ENCODE measurements at places on chromosomes 12 and 14.

DNA sequence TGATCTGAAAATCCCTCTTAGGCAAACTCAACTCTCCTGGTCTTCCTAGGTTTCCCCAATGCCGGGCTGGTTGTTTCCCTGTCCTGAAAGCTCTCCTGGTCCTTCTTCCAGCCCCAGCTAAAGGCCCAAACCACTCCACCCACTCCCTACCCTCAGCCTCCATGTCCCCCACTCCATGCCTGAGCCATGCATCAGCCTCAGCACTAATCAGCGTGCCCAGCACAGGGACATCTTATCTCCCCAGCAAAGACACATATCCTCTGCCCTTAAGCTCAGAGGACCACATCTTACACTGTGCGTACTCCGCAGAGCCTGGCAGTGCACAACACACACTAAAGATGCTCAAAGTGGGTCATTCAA lies 25.9 kb downstream of the ACTN1 start:
- DNase-seq, result no peak

DNA sequence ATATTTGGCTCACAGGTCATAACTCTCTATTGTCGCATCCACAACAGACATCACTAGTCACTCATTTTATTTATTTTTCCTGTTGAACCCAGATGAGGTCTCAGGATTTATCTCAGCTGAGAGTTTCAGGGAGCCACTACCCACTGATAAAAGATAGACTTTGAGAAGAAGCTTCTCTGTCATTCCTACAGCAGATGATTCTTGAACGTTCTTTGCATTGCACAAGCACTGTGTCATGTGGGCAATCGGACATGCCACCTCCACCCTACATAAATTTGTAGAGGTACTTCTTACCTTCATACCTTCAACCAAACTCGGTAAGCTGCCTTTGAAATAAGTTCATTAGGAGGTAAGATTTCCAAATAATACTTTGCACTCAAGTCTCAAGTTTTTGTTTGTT lies 627.9 kb upstream of the TBX3 start:
- DNase-seq, result no peak

GRCh38 chr12:53591301-53592206 lies 34.6 kb downstream of the ATF7 start:
- peak; percentile 86 for DNase-seq

- DNase-seq, result no peak
These were observed 455.3 kb downstream of the NPAS3 start for GRCh38 chr14:33393895-33394368.

DNA sequence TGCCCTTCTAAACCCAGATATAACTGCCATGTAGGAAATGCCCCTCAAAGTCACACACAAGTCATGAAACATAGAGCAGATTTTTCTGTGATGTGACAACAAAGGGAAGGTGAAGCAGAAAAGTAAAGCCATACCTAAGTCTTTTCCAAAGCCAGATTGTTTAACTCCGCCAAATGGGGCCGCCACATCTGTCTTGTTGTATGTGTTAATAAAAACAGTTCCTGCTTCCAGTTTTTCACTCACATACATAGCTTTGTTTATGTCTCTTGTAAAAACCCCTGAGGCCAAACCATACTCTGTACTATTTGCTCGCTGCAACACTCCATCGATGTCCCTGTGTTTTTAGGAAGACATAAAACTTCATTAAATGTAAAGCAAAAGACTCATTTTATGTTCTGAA lies 40.3 kb downstream of the NOPCHAP1 start:
- DNase-seq, result no peak

GRCh38 chr14:75449696-75450095 lies 21.9 kb downstream of the JDP2 start:
- peak; percentile 63 for DNase-seq

DNA sequence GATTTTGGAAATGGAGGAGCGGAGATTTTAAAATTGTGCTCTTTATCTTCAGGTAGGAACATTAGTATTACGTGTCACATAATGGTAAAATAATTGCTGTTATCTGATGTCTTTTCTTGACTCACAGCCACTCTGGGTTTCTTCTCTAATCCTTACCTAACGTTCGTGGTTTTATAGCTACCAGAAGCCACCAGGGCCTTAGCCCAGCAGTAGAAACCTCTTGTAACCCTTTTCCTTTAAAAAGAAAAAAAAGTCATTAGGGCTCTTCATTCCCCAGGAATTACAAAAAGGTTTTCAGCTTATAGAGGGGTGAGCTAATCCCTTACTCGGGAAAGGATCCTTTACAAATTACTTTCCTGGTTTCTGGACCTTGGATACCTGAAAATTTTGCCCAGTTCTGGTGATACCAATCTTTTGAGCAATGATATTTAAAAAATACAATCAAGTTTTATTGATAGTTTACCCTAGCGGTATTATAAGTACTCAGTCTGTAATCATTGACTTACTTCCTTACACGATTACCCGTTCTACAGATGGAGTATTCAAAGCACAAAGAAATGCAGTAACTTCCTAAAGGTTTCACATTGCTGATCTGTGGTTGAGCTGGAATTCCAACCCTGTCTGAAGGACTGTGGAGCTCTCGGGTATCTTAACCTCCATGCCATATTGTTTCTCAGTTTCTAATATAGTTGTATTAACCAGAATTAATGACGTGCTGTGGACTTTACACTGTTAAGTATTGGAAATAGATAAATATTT lies 1.6 kb downstream of the GABARAPL1 start:
- no peak for DNase-seq

- DNase-seq, result no peak
These were observed 73.1 kb downstream of the ZFP36L1 start for GRCh38 chr14:68719634-68720384.

GRCh38 chr12:48832321-48833060 lies 14.2 kb downstream of the CACNB3 start:
- no peak for DNase-seq

DNA sequence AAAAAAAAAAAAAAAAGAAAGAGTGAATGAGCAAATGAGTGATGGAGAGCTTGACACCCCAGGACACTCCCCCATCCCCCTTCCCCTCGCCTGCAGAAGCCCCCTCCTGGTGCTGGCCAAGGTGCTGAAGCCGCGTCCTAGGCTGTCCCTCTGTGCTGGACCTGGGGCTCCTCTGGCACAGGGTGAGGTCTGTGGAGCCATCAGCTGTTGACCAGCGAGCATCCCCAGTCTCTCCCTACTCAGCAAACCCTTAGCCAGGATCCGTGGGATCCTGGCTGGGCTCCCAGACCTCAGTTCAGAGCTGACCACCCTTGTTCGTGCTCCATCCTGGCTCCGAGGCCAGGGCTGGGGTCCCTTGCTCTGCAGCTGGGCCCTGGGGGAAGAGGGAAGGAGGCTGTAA lies 5.4 kb upstream of the KIF26A start:
- no peak for DNase-seq

DNA sequence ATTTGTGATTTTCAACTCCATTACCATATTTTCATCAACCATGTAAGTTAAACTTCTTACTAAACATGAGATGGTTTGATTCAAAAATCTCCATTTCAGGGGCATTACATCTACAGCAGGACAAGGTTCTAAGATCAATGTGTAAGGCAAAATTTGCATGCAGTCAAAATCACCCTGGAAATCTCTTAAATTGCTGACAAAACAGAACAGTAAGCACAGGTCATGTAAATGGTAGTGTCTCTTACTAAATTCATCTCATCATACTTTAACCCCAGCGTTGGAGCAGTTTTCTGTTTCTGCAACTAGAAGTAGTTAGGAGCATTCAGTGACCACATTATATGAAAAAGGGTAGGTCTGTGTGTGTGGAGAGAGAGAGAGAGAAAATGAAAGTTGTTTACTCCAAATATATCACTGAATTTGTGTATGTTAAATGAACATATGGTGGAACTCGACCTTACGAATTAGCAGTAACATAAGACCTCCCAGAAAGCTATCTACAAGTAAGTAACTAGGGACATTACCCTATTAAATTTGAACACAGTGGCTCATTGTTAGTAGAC lies 227.5 kb downstream of the SSPN start:
- no peak for DNase-seq

DNA sequence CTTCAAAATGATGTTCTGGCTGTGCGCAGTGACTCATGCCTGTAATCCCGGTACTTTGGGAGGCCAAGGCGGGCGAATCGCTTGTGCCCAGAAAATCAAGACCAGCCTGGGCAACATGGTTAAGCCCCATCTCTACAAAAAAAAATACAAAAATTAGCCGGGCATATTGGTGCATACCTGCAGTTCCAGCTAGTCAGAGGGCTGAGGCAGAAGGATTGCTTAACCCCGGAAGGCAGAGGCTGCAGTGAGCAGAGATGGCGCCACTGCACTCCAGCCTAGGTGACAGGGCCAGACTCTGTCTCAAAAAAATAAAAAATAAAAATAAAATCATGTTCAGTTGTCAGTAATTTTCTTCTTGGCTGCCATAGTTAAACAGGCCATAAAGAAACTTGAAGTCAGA lies 245.9 kb upstream of the USP15 start:
- DNase-seq, result no peak

GRCh38 chr12:48890657-48891418 lies 25.2 kb upstream of the RND1 start:
- no peak for DNase-seq

DNA sequence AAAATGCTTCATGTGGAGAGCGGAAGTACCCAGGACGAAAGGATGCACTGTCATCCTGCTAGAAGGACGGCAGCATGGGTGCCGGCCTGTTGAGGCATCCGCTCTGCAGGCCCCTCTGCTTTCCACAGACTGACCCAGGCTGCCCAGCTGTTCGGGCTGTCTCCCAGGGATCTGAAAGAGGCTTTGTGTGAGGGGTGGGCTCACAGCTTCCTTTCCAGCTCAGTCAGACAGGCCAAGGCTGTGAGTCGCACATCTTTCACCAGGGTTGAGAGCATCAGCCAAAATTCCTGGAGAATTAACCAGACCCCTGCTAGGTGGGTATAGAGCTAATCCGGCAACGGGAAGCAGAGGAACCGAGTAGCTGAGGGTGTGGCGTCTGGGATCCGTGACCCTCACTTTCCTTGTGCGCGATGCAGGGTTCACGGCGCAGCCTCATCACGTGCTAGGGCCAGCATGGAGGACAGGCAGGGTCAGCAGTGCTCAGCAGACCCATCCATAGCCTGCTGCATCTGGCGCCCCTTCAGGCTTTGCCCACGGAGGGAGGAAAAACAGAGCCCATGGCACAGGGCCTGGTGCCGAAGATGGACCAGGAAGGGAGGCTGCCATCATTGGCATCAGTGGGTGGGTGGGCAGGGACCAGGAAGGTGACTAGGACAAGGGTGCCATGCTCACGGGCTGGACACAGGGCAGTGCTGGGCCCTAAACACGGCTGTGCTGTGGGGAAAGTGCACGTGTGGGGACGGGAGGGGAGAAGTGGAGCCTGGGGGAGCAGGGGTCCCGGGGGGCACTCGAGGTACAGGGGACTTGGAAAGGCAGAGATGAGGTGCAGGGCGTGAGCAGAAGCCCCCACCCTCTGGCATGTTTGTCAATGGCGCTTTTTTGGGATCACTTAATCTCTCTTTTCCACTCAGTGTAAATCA lies 9.2 kb upstream of the SIVA1 start:
- no peak for DNase-seq

DNA sequence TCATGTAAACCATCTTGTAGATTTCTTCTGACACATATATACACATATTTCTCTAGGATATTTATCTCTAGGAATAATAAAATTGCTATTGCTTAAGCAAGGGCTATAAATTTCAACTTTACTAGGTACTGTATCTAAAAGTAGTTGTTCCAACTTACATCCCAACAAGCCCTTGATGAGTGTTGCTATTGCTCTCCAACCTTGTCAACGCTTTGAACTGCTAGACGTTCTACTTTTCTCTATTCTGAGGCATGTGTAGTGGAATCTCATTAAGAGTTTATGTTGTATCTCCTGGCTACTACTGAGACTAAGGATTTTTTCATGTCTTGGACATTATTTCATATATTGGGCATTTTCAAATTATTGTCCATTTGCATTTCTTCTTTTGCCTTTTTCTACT lies 321.5 kb upstream of the SOX5 start:
- no peak for DNase-seq

DNA sequence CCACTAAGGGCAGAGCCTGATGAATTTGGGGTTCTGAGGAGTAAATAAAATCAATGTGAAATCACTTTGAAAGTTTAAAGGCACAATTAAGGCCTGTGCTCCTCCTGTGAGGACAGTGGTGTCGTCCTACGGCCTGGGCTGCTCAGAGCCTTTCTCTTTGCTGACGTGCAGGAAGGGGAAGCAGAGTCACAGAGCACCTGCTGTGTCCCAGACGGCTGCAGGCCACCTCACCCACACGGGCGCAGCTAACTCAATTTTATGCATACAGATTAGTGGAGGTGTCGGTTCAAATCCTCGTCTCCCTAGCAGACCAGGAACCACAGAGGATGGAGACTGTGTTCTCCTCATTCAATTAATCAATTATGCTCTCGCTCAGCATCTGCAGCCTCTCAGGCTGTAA lies 11.4 kb upstream of the DLK1 start:
- DNase-seq, result no peak

GRCh38 chr12:120399531-120399930 lies 30.6 kb upstream of the MSI1 start:
- DNase-seq, result no peak

DNA sequence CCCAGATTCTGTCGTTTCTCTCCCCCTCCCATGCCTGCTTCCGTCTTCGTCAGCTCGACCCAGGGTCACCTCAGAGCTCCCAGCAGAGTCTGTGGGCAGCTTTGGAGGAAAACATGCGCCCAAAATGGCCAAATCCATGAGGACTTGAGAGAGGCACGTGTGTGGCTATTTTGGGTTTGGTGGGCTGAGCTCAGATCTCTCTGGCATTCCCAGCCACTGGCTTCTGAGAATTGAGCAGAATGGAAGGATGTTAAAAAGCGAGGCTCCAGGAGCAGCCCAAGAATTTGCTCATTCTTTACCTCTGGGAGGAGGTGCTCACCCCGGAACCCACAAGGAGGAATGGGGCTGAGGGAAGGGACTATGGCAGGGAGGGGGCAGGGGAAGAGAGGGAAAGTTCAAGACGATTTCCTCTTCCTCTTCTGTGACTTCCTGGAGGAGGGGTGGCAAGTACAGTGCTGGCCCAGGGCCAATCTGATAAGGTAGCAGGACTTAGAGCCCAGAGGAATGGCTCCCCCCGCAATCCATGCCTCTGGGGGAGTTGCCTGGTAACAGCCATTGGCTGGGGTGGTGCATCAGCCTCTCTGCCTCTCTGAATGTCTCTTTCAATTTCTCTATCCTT lies 20.1 kb downstream of the TSPAN9 start:
- DNase-seq, result no peak

GRCh38 chr12:18151036-18151435 lies 61.0 kb upstream of the RERGL start:
- no peak for DNase-seq

DNA sequence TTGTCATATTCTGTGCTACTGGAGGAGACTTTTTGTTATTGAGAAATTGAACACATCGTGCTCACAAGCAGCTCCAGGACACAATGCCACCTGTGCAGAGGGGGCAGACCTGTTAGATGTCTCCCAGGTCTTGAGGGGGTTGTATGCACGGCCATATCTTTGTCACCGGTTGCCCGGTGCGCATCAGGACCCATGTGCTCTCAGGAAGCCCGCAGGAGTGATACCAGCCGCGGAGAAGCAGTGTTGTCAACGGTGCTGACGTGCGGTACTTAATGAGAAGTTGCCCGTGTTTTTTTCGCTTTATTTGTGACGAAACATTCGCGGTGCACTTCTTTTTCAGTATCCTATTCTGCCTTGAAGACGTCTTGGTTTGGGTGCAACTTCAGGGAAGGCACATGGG lies 128.2 kb upstream of the RTL1 start:
- DNase-seq, result no peak

All from LNCaP clone FGC (cell line).